ENCODE measurements at places on chromosomes 13 and 19.

DNA sequence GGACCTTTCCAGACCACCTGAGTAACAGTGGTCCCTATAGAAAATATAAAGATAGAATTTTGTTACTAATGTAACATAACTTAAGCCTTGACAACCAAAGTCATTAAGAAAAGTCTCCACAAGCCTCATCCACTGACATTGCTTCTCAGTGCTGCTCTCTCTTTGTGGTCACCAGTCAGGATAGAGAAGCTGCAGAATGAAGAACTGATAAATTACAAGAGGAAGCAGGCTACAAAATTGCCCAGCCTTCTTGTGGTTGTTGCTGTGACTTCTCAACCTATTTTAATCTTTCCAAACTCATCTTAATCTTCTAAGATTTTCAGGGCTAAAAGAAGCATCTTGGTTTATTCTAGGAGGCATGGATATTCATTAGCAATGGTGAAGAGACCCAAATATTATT lies 343.8 kb downstream of the MZT1 start:
- DNase-seq, result peak; percentile 1

DNA sequence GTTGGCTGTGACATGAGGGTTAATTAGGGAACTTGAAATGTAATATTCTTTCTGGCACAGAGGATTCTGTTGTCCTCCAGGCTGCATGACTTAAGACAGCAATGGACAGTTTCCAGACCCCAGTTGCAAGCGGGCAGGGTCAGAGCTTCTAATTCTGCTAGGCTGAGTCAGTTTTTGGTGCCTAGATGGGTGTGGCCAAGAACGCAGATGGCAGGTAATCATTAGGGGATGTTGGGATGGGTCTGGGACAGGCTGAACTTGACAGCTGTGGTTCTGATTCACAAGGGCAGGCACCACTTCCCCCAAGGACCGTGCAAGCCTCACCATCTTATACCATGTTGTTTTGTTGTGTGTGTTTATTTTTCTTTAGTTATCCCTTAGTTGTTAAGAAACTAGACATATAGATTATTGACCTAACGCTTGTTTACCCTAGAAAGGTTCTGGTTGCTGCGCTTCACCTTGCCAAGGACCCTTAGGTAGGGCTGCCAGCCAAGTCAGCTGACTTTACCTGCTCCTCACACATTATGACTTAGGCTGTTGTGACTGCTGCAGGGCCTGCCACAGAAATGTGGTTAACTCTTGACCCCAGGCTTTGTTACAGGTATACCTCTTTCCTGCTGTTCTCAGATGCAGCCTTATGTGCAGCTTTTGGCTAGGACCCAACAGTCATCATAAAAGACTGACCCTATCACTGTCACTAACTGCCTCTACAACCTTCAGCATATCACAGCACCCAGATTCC lies 117.7 kb upstream of the KLF12 start:
- no peak for DNase-seq

DNA sequence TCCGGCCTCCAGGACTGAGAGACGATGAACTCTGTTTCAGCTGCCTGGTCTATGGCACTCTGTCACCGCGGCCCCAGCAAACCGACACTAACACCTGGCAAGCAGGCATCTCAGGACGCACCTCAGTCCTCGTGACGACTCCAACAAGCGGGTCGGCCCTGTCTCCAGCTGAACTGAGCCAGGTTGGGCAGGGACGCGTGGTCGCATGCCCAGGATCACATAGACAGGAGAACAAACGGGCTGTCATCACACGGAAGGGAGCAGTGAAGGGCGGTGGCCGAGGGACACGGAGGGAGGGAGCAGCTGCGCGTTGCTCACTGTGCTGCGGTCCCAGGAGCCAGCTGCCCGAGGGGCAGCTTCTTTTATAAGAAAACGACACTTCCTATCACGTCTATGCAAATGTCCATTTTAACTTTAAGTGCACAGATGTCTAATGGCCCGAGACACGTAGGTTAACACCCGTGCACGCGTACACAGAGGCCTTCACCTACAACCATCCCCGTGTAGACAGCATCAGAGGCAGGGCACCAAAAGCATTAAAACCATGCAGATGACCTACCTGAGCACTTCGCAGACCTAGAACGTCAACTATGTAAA lies 8.9 kb downstream of the SGTA start:
- no peak for DNase-seq

GRCh38 chr13:30796132-30796572 lies 60.8 kb downstream of the ALOX5AP start:
- peak; percentile 27 for DNase-seq

DNA sequence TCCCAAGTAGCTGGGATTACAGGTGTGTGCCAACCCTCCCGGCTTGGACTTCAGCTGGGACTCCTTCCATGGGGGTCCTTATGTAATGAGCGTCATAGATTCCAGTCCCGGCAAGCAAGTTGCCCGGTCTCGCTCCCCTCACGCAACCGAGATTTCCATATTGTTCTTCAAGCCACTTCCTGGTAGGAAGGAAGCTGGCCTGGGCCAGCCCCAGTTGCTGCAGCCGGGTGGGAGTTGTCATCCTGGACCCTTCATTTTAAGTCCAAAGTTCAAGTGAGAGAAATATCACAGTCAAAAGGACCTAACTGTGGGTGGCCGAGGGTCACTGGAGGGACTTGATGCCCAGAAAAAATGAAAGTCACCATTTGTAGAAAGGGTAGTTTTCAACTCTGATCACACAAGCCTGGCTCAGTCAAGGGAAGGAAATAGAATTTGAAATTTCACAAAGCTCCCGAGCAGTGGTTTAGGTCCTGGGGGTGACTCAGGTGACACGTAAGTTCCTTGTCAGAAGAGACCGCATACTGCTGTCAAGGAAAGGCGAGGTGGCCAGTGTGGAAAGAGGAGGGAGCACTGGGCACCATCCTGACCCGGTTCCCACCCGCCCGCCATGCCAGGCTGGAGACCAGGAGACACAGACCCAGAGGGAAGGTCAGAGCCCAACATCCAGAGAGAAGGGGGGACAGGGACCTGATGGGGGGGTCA lies 5.3 kb downstream of the FGF21 start:
- no peak for DNase-seq

GRCh38 chr13:37136187-37136586 lies 30.7 kb upstream of the CSNK1A1L start:
- DNase-seq, result no peak

- no peak for DNase-seq
These were observed 900.1 kb downstream of the PCDH17 start for GRCh38 chr13:58531614-58532013.

GRCh38 chr19:17721821-17722220 lies 2.5 kb downstream of the MAP1S start:
- no peak for DNase-seq

- DNase-seq, result no peak
These were observed 731.5 kb downstream of the SLITRK1 start for GRCh38 chr13:83150616-83151307.

GRCh38 chr19:16216744-16217670 lies 19.3 kb downstream of the AP1M1 start:
- peak; percentile 14 for DNase-seq

DNA sequence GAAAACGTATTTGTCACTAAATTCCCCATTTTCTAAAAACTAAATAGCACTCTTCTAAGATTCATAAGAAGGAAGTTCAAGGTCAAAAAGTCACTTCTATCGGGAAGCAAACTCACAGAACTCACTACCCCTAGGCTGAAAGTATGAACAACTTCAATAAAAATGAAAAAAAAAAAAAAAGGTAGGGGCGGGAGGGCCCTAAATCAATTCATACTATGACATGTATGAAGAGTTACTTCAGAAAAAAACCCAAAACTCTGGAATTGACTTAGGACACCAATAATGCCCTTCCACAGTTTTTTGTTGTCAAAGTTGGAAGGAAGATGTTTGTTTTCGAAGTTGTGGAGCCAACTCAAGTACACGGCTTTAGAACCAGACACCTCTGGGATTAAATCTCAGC lies 1.1 kb downstream of the SUCLA2 start:
- DNase-seq, result no peak

DNA sequence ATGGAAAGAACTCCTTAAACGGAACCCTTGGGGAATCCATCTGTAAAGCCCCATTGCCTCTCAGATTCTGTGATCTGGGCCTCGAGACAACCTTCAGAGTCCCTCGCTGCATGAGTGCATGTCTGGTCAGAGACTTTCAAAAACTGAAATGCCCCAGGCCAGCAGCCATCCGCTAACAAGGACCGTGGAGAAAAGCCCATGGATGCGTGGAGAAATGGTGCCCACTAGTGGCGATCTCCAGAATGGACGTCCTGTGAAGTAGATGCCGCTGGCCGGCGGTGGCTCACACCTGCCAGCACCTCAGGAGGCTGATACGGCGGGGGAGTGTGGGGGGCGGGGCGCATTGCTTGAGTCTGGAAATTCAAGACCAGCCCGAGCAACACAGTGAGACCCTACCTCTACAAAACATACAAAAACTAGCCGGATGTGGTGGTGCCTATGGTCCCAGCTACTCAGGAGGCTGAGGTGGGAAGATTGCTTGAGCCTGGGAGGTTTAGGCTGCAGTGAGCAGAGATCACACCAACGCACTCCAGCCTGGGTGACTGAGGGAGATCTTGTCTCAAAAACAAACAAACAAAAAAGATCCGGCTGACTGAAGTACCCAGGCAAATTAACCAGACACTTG lies 7.9 kb upstream of the CDC16 start:
- peak; percentile 83 for DNase-seq

DNA sequence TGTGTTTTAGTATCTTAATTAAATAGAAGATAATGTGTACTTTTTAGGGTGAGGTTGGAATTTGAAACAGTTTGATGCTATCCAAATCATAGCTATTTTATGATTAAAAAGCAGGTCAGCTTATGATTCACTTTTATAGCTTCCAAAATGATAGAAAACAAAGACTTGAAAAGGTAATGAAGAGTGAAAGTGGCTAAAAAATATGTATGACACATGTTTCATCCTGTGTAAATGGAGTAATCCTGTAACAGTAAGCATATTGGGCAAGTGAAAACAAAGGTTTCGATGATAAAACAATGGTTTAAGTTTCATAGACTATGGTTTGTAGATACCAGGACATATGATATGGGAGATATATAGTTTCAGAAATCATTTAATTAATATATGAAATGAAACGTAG lies 456.2 kb downstream of the PCDH20 start:
- no peak for DNase-seq

Data from CD4-positive, alpha-beta T cell treated with Interferon alpha-2 for 1 hour (primary cell).